NCI-H2029 treated with DMSO at 0.1 percent for 48 hours (cell line): ENCODE measurements at places on chromosomes 7 and 10.

GRCh38 chr10:10831085-10831484 lies 186.6 kb upstream of the CELF2 start:
- DNase-seq, result no peak

GRCh38 chr10:132175907-132176581 lies 10.7 kb upstream of the DPYSL4 start:
- no peak for DNase-seq

GRCh38 chr10:8449909-8450308 lies 395.4 kb downstream of the GATA3 start:
- no peak for DNase-seq

DNA sequence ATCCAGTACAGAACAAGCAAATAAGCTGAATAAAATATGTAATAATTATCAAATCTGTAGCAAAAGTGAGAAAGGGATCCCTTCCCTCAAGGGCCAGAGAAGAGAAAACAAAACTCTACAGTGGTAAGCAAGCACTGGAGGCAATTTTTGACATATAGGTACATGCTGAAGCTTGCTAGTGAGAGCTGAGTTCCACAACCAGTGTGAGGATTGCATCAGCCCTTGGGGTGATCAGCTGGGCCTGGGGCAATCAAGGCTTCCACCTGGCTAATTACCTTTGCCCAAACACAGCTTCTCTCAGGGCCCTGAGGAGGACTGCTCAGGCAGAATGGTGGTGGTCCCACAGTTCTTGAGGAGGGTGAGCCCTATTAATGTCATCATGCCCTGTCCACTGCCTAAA lies 134.4 kb upstream of the DLX6 start:
- no peak for DNase-seq

- DNase-seq, result no peak
Measured at GRCh38 chr7:43058271-43059066, 54.0 kb upstream of the HECW1 start.

DNA sequence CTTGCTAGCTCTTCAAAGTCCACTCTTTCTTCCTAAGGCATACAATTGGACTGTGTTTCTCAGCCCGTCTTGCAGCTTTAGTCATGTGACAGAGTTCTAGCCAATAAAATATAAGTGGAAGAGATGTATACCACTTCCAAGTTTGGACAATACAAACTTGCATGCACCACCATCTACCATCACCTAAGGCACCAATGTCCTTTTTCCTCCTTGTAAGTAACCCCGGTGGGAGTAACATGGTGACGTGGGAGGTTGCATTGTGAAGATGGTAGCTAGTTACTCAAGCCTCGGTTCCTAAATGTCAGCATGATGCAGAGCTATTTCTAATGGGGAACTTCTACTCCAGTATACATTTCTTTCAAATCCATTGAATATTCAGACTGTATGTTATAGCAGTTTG lies 5.3 kb upstream of the CACNB2 start:
- DNase-seq, result no peak

- DNase-seq, result no peak
Measured at GRCh38 chr10:61784354-61785133, 117.0 kb upstream of the ARID5B start.

DNA sequence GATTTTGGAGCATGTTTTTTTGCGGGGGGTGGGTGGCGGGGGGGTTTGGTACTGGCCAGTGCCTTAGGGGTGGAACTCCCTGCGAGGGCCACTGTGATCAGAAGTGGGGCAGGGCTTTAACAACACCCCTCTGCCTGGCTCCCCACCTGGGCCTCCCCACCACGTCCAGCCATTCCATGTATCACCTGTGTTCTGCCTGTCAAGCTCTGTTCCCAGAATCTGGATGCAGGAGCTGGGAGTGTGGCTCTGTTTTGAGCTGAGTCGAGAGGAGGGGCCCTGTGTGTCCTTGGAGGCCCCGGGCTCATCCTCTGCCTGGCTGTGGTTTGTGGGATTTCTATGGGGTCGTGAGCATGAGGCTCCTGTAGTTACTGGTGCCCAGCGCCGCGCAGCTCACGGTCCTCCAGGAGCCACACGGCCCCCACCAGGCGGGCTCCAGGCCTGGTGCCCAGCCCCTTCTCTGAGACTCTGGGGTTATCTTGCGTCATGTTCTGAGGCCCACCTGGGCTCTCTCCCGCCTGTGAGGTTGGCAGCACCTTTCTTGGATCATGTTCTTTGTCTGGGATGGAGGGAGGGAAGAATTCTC lies 29.6 kb downstream of the PFKFB3 start:
- DNase-seq, result no peak

DNA sequence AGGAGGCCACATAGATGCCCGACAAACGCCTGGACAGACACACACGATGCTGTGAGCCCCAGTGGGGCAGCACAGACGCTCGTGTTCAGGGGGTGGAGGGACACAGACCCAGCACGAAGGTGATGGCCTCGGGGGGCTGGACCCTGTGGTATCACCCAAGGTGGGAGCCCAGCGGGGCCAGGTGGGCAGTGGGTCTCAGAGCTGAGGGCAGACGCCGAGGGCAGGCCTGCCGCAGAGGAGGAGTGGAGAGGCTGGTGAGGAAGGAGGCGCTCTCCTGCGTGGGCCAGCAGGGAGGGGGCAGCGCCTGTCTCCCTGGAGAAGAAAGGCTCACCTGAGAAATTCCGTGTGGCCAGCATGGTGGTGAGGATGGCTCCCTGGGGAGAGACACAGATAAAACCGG lies 39.6 kb downstream of the YKT6 start:
- DNase-seq, result no peak

GRCh38 chr10:47379901-47380300 lies 4.2 kb downstream of the ZNF488 start:
- DNase-seq, result no peak

DNA sequence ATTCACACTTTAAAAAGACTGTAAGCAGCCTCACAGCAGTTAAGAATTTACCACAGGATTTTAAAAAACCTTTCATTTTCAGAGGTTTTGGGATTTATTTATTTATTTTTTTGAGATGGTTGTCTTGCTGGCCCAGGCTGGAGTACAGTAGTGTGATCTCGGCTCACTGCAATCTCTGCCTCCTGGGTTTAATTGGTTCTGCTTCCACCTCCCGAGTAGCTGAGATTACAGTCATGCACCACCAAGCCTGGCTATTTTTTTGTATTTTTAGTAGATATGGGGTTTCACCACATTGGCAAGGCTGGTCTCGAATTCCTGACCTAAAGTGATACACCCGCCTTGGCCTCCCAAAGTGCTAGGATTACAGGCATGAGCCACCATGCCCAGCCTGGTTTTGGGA lies 19.1 kb downstream of the MINDY4 start:
- DNase-seq, result no peak

DNA sequence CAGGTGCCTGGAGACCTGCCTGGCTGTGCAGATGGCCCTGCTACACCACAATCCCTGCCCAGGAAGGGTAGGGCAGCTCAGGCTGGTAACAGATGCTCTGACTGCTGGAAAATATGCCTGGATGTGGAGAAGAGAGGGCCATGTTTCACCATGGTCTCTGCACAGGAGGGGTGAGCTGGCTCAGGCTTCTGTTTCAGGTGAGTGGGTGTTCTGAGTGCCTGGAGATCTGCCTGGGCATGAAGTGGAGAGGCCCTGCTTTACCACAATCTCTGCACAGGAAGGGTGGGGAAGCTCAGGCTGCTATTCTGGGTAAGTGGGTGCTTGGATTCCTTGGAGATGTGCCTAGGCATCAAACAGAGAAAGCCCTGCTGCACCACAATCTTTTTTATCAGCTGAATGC lies 350.1 kb downstream of the KIF20B start:
- DNase-seq, result peak; percentile 75

DNA sequence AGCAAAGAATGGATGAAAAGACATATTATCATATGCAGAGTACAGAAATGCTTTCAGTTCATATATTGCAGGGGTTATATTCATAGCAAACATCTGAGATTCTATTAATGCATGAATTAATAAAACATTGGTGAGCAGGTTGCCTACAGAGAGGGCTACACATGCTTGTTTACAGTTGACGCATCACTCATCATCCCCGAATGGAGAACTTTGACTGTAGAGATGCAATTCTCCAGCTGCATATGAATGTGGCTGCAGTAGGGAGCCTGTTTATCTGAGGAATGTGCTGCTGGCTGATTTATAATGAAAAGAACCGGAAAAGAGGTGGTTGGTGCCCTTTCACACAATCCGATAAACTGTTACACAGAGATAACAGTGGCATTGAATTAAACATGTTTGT lies 116.5 kb downstream of the GRM3 start:
- no peak for DNase-seq

DNA sequence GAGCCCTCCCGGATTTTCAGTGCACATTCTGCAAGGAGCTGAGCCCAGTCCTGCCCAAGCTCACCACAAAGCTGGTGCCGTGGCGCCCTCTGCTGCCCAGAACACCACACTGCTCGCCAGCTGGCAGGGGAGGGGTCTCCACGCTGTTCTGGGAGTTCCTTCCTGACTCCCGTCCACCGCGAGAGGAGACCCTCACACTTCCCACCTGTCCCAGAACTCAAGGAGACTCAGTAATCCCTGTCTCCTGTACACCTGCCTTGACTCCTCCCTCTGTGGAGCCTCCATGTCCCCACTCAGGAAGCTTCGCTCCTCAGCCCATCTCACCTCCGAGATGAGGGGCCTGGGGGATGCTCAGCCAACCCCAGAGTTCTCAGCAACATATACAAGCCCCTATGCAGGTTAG lies 11.3 kb downstream of the C10orf105 start:
- DNase-seq, result no peak

DNA sequence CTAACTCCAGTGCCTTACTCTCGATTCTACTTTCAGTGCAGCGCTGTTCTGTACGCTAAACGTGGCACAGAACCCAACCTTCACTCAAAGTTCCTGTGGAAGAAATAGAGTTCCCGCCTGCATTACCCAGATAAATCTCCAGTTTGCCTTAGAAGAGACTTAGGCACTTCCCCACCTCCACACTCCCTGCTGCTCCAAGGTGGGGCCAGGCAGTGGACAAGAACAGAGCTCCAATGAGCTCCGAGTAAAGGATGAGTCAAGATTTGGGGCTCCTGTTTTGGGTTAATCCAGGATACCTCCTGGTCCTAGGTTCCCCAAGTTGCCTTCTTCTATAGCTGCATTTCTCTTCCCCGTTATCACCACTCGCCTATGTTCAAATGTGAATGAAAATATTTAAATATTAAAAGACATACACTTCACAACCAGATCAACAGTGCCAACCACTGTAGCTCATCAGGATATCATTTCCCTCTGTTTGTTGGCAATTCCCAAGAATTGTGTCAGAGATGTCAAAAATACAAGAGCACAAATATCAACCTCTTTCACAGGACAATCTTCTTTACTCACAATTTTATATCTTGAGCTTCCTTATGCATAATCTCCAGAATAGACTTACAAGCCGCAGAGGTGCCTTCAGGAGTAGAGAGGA lies 48.0 kb downstream of the MALSU1 start:
- no peak for DNase-seq

DNA sequence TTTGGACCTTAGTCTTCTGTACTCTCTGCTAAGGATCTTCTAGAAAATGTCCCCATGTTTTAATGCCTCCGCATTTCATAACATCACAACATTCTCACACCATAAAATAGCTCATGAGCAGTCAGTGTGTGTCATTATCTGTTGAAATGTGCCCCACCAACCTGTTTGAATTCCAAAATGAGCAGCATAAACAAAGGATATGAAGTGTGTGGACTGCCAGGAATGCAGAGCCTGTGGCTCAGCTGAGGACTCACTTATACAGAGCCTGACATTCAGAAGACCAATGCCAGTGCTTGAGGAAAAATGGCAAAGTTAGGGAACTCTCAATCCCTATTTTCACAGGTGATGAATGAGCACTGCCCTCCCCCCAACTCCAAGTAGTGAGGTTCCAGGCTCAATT lies 621.4 kb downstream of the POM121L12 start:
- no peak for DNase-seq

DNA sequence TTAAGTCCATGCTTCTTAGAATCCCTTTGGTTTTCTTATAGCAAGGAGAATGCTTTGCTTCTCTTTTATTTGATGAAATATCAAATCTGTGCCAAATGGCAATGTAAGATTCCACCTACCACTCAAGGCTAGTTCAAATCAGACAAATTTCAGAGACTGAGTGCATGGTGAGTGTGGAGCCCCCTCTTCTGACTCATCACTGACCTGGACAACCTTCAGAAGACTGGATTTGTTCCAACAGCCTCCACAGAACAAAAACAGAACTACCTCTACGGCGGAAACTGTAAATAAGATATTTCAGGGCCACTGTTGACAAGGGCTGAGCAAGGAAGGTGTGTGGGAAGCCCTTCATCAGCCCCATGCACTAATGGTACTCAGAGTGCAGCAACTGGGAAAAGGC lies 21.1 kb downstream of the NCAPG2 start:
- no peak for DNase-seq

- DNase-seq, result no peak
Measured at GRCh38 chr10:113661332-113661731, 2.5 kb downstream of the NRAP start.

GRCh38 chr7:151539088-151539671 lies 19.5 kb upstream of the RHEB start:
- DNase-seq, result no peak

- DNase-seq, result no peak
Measured at GRCh38 chr7:1544178-1544895, 11.7 kb downstream of the TMEM184A start.

GRCh38 chr7:47720141-47720906 lies 138.4 kb upstream of the TNS3 start:
- DNase-seq, result no peak

GRCh38 chr7:72101444-72101843 lies 310.7 kb downstream of the CALN1 start:
- DNase-seq, result no peak

- no peak for DNase-seq
Measured at GRCh38 chr10:92366412-92367021, 75.5 kb downstream of the MARCHF5 start.
